Stimulated activated CD8-positive, alpha-beta memory T cell treated with anti-CD3 and anti-CD28 coated beads, Interleukin-4, amount 100 ng/mL, for 1 hour (primary cell): ENCODE measurements at places on chromosomes 12 and 14.

- DNase-seq = no peak
Measured at GRCh38 chr14:36988568-36988967, 183.8 kb downstream of the SLC25A21 start.

DNA sequence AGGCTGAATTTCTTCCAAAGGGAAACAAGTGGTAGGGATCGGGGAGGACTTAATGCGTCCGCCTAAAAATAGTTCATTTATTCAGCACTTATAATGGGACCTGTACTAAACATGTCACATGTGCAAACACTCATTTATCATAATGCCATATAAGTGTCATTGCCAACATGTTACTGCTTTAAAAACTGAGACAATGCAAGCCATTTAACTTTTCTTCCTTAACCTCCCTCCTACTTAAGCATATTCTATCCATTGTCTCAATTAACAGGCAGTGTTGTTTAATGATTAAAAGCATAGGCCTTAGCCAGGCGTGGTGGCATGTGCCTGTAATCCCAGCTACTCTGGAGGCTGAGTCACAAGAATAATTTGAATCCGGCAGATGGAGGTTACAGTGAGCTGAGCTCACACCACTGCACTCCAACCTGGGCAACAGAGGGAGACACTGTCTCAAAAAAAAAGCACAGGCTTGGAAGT lies 13.5 kb upstream of the SCFD1 start:
- DNase-seq = no peak

- DNase-seq = no peak
Measured at GRCh38 chr12:14418451-14418890, 53.0 kb downstream of the ATF7IP start.

GRCh38 chr12:42935756-42936155 lies 346.2 kb upstream of the PRICKLE1 start:
- no peak for DNase-seq

- no peak for DNase-seq
Measured at GRCh38 chr14:102487204-102487577, 22.4 kb downstream of the ANKRD9 start.

DNA sequence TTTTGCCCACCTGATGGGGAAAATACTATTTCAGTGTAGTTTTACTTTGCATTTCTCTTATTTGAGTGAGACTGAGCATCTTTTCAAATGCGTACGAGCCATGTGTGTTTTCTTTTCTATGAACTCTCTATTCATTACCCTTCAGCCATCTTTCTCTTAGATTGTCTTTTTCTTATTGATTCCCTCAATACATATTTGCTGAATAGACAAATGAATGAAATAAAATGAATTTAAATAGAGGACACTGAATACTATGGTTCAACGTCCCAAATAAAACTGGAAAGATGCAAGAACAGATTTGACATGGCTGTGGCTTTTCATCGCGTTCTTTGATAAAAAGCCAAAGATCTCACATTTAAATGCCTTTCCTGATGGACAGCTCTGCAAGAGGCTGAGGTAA lies 34.6 kb upstream of the RPH3A start:
- no peak for DNase-seq

DNA sequence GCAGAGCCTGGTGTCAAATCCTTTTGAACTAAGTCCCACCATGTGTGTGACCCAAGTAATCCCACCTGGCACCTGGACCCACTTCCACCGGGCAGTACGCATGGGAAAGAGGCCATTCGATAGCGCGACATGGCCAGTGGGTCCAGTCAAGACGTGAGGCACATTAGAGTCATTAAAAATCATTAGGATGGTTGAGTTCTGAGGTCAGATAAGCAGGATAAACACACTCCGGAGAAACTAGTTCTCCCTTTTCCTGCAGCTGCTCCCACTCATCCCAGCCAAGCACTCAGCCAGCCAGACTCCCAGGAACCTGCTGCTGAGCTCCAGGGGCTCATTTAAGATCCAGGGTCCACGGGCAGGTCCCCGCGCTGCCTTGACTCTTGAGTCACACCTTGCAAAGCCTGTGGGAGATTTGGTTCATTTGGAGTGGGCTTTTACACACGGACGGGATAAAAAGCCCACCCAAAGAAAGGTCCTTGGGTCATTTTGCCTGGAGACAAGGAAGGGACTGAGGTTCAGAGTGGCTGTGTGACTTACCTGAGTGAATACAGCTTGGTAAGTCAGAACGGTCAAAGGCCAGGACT lies 313.9 kb downstream of the BCL11B start:
- no peak for DNase-seq

GRCh38 chr14:35286003-35286600 lies 6.1 kb upstream of the PSMA6 start:
- DNase-seq = no peak

DNA sequence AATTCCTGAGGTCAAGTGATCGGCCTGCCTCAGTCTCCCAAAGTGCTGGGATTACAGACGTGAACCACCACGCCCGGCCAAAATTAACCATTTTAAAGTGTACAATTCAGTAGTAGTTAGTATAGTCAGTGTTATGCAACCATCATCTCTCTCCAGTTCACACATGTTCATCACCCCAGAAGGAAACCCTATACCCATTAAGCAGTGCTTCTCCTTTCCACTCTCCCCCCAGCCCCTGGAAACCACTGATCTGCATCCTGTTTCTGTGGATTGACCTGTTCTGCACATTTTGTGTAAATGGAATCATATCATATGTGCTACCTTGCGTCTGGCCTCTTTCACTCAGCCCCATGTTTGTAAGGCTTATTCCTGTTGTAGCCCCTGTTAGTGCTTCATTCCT lies 52.2 kb downstream of the PHETA1 start:
- no peak for DNase-seq
